ENCODE measurements at places on chromosomes 5 and 9. TPM values are rescaled to one million over a fixed set of nuclear protein-coding genes. Genes with fewer than 3 reads are reported as not detected.

Gene ADAMTS16
- 0.17 TPM for total RNA-seq

Gene FNIP1
- total RNA-seq, result 97.8 TPM

DNA sequence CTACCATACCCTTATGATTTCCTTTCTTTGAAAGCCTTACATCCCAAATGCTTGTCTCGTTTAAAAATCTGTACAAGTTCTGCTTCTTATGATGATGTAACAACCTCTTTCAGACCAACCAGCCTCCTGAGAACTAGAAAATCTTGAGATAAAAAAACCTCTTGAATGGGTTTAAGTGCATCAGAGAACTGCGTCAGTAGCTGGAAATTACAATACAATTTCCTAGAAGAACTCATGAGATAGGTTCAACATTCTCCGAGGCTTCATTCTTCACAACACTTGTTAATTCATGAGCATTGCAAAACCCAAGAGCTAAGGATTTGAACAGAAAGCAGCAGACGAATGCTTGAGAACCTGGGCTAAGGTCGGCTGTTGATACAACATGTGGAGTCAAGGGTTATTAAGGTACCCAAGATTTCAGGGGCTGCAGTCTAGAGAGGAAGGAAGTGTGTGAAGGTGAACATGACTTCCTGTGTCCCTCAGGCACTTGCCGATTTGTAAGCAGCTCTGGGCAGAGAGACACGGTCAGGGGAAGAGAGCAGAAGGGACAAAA, 286.0 kb downstream of the ICE1 start:
- H3K27ac ChIP-seq, result no peak overlapping the region
- no peaks in the 10 kb centered on the region for H3K27me3 ChIP-seq
- H3K36me3 ChIP-seq, result no peaks in the 10 kb centered on the region
- H3K4me3 ChIP-seq, result no peak overlapping the region

- DNase-seq, result peak; percentile 60
- H3K4me3 ChIP-seq, result no peak overlapping the region
- no peaks in the 10 kb centered on the region for H3K4me1 ChIP-seq
- H3K36me3 ChIP-seq, result no peaks in the 10 kb centered on the region
- no peaks in the 10 kb centered on the region for H3K27me3 ChIP-seq
These were observed 103.2 kb downstream of the GPBP1 start for GRCh38 chr5:57277085-57277484.

DNA sequence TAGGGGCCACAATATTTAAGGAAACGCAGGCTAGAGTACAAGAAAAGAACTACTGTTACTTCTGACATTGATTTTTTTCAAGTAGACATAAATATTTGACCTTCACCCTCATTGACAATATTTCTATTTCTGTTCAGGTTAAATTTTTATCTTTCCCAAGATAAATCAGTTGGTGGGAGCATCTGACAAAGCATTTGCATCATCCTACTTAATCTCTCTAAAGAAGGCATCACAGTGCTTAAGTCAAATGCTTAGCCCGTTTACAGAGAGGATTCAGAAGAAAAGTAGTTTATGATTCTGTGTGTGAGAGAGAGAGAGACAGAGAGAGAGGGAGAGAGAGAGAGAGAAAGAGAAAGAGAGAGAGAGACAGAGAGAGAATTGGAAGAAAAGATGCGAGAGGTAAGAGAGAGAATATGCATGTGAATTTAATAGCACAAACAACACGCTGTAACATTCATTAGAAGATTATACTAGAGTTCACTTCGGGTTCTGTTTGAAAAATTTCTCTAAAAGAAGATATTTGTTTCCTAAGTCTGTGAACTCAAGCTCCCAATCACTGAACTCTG, 1093.3 kb upstream of the CDH6 start:
- H3K27ac ChIP-seq, result no peak overlapping the region
- H3K27me3 ChIP-seq, result no peaks in the 10 kb centered on the region
- no peaks in the 10 kb centered on the region for H3K36me3 ChIP-seq
- no peak overlapping the region for H3K4me3 ChIP-seq
- peak; percentile 17 for DNase-seq

GRCh38 chr9:86246752-86247161, 12.7 kb downstream of the C9orf153 start:
- no peak overlapping the region for H3K27ac ChIP-seq
- peak; percentile 14 for DNase-seq
- no peaks in the 10 kb centered on the region for H3K27me3 ChIP-seq
- no peaks in the 10 kb centered on the region for H3K36me3 ChIP-seq
- peaks cover 3% of the 10 kb centered on the region for H3K4me1 ChIP-seq

- no peaks in the 10 kb centered on the region for H3K4me1 ChIP-seq
- no peaks in the 10 kb centered on the region for H3K36me3 ChIP-seq
- H3K27ac ChIP-seq, result no peak overlapping the region
- H3K4me3 ChIP-seq, result no peak overlapping the region
- no peak for DNase-seq
These were observed 142.8 kb downstream of the GADD45G start for GRCh38 chr9:89747596-89747995.

- H3K36me3 ChIP-seq, result no peaks in the 10 kb centered on the region
- no peak overlapping the region for H3K4me3 ChIP-seq
- no peak for DNase-seq
- no peaks in the 10 kb centered on the region for H3K27me3 ChIP-seq
These were observed 60.9 kb upstream of the PIP5K1B start for GRCh38 chr9:68643901-68644809.

GRCh38 chr9:127779136-127779981, 893 bp upstream of the SH2D3C start:
- H3K27me3 ChIP-seq, result peaks cover under 1% of the 10 kb centered on the region
- DNase-seq, result peak; percentile 49
- no peaks in the 10 kb centered on the region for H3K4me1 ChIP-seq
- no peak overlapping the region for H3K4me3 ChIP-seq
- H3K27ac ChIP-seq, result no peak overlapping the region
- no peaks in the 10 kb centered on the region for H3K36me3 ChIP-seq

DNA sequence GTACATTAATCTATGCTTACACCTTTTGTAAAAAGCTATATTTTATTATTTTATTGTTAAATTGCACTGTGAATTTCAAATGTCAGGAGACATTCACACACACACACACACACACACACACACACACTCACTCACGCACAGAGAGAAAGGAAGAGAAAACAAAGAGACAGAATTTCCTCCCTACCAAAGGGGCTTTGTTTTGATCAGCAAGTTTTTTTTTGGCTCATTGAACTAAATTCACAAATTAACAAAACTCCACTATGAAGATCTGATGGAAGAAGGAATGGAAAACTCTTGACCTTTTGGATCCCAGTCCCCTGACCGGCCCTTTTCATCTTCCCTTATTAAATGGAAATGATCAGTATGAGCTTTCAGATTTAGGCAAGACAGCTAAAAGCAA, 161.2 kb downstream of the PDE4D start:
- H3K4me1 ChIP-seq, result no peaks in the 10 kb centered on the region
- no peaks in the 10 kb centered on the region for H3K27me3 ChIP-seq
- H3K4me3 ChIP-seq, result no peak overlapping the region
- H3K27ac ChIP-seq, result no peak overlapping the region

Data from fibroblast of lung (primary cell).